ENCODE measurements at places on chromosomes 13 and 19. TPM values are rescaled to one million over a fixed set of nuclear protein-coding genes. Genes with fewer than 3 reads are reported as not detected.

CGB2 gene
- total RNA-seq: not detected

CRX gene
- total RNA-seq: not detected

DLEU7 gene
- not detected for total RNA-seq

ZNF610 gene
- 12.6 TPM for total RNA-seq

ZSWIM9 gene
- total RNA-seq: 2.3 TPM

LRRC63 gene
- not detected for total RNA-seq

CYP4F11 gene
- not detected for total RNA-seq

DZIP1 gene
- not detected for total RNA-seq

GRIN2D gene
- total RNA-seq: not detected

FCER2 gene
- 0.14 TPM for total RNA-seq

ICAM5 gene
- total RNA-seq: 9.1 TPM

DNA sequence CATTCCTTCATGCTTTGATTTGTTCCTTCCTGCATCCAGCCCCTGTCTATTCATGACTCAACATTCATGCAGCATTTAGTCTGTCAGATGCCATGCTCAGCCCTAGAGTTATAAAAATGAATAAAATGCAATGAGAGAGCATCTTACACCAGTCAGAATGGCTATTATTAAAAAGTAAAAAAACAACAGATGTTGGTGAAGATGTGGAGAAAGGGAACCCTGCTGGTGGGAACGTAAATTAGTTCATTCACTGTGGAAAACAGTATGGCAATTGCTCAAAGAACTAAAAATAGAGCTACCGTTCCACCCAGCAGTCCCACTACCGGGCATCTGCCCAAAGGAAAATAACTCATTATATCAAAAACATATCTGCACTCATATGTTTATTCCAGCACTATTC is 70.0 kb upstream of the GTF3A start:
- H3K27me3 ChIP-seq: no peaks in the 10 kb centered on the region
- H3K36me3 ChIP-seq: no peaks in the 10 kb centered on the region
- H3K4me3 ChIP-seq: no peak overlapping the region

- no peaks in the 10 kb centered on the region for H3K4me1 ChIP-seq
- H3K27me3 ChIP-seq: no peaks in the 10 kb centered on the region
- H3K27ac ChIP-seq: no peak overlapping the region
These were observed 329.8 kb upstream of the MIR17HG start for GRCh38 chr13:91017669-91018053.

DNA sequence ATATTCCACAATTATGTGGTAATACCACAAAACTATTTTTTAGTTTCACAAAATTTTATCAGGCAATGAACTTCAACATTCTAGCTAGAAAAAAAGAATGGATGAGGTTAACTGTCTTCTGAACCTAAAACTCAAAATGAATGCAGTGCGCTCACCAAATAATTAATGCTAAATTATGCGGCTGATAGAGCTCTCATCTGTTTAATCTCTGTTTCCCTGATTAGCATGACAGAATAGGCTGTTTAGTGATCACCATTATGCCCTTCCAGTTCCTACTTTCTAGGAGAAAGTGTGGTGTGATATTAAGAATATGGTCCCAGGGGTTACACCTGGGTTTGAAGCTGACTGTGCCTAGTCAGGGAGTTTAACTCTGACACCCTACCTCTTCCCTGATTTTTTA is 42.8 kb upstream of the POSTN start:
- H3K4me1 ChIP-seq: no peaks in the 10 kb centered on the region
- H3K4me3 ChIP-seq: no peak overlapping the region
- H3K27me3 ChIP-seq: no peaks in the 10 kb centered on the region
- H3K36me3 ChIP-seq: no peaks in the 10 kb centered on the region

- DNase-seq: no peak
- H3K27me3 ChIP-seq: no peaks in the 10 kb centered on the region
- H3K36me3 ChIP-seq: peaks cover 9% of the 10 kb centered on the region
- no peak overlapping the region for H3K4me3 ChIP-seq
- H3K4me1 ChIP-seq: peaks cover 20% of the 10 kb centered on the region
- H3K27ac ChIP-seq: no peak overlapping the region
These were observed 10.0 kb downstream of the MTIF3 start for GRCh38 chr13:27440408-27440807.

DNA sequence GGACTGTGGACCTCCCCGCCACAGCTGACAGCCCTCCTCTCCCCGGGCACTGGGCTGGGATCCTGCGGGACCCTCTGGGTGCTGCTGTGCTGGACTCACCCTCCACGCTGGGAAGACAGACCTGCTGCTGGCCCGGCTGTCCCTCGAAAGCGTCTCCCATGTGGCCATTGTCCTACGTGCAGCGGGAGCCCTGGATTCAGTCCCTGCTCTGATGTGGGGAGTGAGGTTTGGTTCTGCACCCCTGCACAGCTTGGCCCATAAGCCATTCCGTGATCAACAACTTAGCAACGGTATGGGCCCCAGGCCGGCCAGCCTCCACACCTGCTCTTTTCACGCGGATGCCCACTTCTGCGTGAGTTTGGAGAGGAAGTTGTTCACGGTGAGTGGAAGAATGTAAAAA is 195.2 kb downstream of the TEX29 start:
- no peaks in the 10 kb centered on the region for H3K4me1 ChIP-seq
- no peak overlapping the region for H3K4me3 ChIP-seq
- no peak overlapping the region for H3K27ac ChIP-seq
- no peaks in the 10 kb centered on the region for H3K27me3 ChIP-seq
- H3K36me3 ChIP-seq: no peaks in the 10 kb centered on the region

DNA sequence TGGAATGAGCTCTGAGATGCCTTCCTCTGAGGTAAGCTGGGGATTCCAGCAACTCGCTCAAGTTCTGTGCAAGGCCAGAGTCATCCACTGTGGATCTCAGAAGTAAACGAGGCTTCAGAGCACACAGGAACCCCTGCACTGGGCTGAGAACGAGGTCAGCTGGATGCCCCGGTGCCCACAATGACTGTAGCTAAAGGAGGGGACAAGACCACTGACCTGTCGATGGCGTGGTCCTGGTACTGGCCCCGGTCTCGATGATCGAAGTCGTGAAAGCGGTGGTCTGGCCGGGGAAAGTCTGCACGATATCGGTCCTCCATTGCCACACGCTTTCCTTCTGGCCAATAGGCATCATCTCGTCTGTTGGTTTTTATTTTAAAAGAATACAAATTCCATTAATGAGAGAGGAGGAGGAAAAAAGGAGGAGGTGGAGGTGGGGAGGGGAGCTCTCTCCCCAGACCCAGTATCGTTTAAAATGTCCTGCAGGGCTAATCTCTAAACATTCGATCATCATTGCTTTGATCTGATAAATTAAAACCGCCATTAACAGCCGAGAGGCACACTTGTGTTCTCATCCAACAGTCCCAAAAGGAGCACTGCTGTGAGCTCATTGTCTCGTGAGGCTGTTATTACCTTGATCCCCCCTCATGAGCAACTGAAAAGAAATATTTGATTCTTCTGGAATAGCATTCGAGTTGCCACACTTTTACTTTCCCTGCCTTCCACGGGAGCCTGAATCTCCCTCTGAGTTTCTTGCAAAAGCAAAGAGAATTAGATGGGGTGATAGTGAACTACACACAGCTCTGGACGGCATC is 25.0 kb upstream of the TINCR start:
- H3K4me3 ChIP-seq: no peak overlapping the region
- no peak for DNase-seq
- no peak overlapping the region for H3K27ac ChIP-seq
- H3K27me3 ChIP-seq: no peaks in the 10 kb centered on the region
- H3K36me3 ChIP-seq: peaks cover 29% of the 10 kb centered on the region
- H3K4me1 ChIP-seq: no peaks in the 10 kb centered on the region

DNA sequence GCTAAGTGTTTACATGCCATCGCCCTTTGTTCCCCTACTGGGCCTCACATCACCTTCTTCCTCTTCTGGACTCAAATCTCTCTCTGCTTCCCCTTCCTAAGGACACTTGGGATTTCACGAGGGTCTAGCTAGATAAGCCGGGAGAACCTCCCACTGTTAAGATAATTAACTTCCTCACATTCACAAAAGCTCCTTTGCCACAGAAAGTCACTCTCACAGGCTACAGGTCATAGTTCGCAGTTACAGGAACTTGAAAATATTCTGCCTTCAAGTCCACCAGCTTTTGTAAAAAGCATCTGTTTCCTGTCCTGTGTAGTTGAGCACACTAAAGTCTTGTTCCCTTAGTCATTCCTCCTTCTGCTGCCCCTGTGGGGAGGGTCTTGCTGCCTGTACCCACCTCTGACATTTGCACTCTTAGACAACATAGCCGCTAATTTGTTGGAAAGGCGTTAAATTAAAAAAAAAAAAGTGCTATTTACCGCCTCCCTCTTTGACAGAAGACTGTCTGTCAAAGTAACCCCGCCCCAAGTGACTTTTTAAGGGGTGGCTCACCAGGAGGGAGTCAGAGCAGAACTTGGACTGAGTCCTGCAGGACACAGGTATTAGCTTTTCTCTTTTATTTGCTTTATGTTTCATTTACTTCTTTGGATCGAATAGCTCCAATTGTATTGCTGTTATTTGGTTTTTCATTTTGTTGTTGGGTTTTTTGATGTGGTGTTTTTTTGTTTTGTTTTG is 26.8 kb upstream of the CEACAM21 start:
- no peak overlapping the region for H3K4me3 ChIP-seq
- H3K36me3 ChIP-seq: no peaks in the 10 kb centered on the region
- DNase-seq: no peak
- H3K27ac ChIP-seq: no peak overlapping the region

DNA sequence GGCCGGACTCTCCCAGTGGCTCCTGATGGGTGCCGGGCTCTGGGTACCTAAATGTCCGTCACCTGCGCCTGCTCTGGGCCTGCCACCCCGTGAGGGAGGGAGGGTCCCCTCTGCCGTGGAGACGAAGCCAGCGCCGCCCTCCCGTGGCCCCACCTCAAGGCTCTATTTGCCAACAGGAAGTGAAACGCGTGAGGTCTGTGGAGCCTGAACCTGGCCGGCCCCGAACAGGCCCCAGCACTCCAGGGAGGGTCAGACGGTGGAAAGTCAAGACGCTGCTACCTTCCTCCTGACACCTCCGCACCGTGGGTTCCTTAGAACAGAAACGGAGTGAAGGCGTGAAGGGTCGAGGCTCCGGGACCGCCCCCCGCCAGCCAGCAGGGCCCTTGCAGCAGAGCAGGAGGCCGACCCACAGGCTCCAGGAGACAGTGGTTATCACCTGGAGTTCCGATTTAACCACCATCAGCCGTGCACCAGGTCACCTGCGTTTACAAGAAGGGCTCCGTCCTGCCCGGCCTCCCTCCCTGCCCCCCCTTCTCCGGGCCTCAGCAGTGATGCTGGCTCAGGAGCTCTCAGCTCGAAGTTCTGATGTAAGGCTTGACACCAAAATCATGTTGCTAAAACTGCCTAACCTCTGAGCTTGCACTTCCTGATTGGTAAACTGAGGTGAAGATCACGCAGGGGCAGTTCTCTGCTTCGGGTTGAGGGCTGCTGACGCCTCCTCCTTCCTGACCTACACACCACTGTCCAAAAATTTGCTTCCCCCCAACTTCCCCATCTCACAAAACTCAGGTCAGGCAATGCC is 50.9 kb upstream of the C13orf46 start:
- H3K4me1 ChIP-seq: peaks cover 23% of the 10 kb centered on the region
- H3K36me3 ChIP-seq: no peaks in the 10 kb centered on the region
- H3K4me3 ChIP-seq: peak overlapping the region; percentile 38
- DNase-seq: peak; percentile 73
- no peak overlapping the region for H3K27ac ChIP-seq
- no peaks in the 10 kb centered on the region for H3K27me3 ChIP-seq

DNA sequence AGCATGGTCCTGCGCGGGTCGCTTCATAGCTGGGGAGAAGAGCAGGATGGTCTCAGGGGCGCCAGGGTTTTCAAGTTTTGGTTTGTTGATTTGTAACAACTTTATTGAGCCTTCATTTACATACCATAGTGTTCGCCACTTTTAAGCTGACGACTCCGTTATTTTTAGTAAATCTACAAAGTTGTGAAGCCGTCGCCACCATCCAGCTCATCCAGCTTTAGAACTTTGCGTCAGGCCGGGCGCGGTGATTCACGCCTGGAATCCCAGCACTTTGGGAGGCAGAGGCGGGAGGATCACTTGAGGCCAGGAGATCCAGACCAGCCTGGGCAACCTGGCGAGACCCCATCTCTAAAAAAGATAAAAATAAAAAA is 404 bp downstream of the C19orf44 start:
- H3K4me3 ChIP-seq: peak overlapping the region; percentile 66
- H3K27me3 ChIP-seq: no peaks in the 10 kb centered on the region
- no peak overlapping the region for H3K27ac ChIP-seq
- H3K4me1 ChIP-seq: peaks cover 21% of the 10 kb centered on the region
- no peak for DNase-seq

- H3K27ac ChIP-seq: no peak overlapping the region
- no peak for DNase-seq
- H3K36me3 ChIP-seq: no peaks in the 10 kb centered on the region
- no peak overlapping the region for H3K4me3 ChIP-seq
- H3K27me3 ChIP-seq: no peaks in the 10 kb centered on the region
- H3K4me1 ChIP-seq: no peaks in the 10 kb centered on the region
These were observed 149.5 kb downstream of the DCT start for GRCh38 chr13:94329754-94330551.

- H3K4me3 ChIP-seq: no peak overlapping the region
- no peaks in the 10 kb centered on the region for H3K4me1 ChIP-seq
- no peak for DNase-seq
- no peaks in the 10 kb centered on the region for H3K27me3 ChIP-seq
These were observed 52.5 kb upstream of the POMP start for GRCh38 chr13:28606466-28606865.

GRCh38 chr19:7987114-7987768 is 18.2 kb downstream of the ELAVL1 start:
- no peaks in the 10 kb centered on the region for H3K4me1 ChIP-seq
- no peak for DNase-seq
- H3K36me3 ChIP-seq: peaks cover 22% of the 10 kb centered on the region
- H3K27me3 ChIP-seq: no peaks in the 10 kb centered on the region
- H3K4me3 ChIP-seq: no peak overlapping the region

DNA sequence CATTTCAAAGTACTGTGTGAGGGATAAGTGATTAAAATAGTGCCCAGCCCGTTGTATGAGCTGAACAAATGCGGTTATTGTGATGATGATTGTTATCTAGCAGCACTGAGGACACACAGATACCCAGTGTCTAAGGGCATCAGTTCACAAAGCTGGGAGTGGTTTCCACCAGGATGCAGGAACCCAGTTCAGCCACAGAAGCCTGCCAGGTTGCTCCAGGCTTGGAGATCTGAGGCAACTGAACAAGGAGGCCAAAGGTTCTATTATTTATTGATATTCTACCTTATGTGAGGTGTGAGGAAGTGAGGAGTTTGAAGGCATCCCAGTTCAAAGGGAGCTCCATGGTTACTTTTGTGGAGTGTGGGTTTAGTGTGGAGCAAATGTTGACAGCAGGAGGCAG is 13.2 kb downstream of the DIAPH3 start:
- 0 out of 2 replicates have a peak, but pooled peaks cover 3% of the 10 kb centered on the region for H3K36me3 ChIP-seq
- no peak overlapping the region for H3K4me3 ChIP-seq
- H3K27me3 ChIP-seq: no peaks in the 10 kb centered on the region
- no peak for DNase-seq
- no peak overlapping the region for H3K27ac ChIP-seq

GRCh38 chr19:35756377-35757230 is at the start of gene HSPB6:
TSS of gene HSPB6 (minus strand) at chr19:35757029. CDS start at chr19:35757008, 21 bp downstream.
- H3K4me1 ChIP-seq: peaks cover 22% of the 10 kb centered on the region
- H3K4me3 ChIP-seq: peak within 1 kb of the TSS; percentile 83
- no peak for DNase-seq
- H3K27me3 ChIP-seq: no peaks in the 10 kb centered on the region

- DNase-seq: no peak
- no peaks in the 10 kb centered on the region for H3K4me1 ChIP-seq
These were observed 278.7 kb upstream of the KLHL1 start for GRCh38 chr13:70386919-70387318.

GRCh38 chr19:13817018-13817614 is 21.9 kb downstream of the ZSWIM4 start:
- H3K27me3 ChIP-seq: no peaks in the 10 kb centered on the region
- H3K4me1 ChIP-seq: peaks cover 7% of the 10 kb centered on the region
- DNase-seq: peak; percentile 78
- H3K36me3 ChIP-seq: no peaks in the 10 kb centered on the region
- H3K4me3 ChIP-seq: no peak overlapping the region

GRCh38 chr13:113106711-113107351 is 1.2 kb downstream of the F7 start:
- no peaks in the 10 kb centered on the region for H3K36me3 ChIP-seq
- H3K4me1 ChIP-seq: no peaks in the 10 kb centered on the region
- H3K27me3 ChIP-seq: no peaks in the 10 kb centered on the region
- H3K4me3 ChIP-seq: no peak overlapping the region

Data from Karpas-422 (cell line).